ENCODE measurements at places on chromosomes 11 and 22.
A peak's percentile ranks its signal among the peaks of the same experiment; 100 is the strongest.

DNA sequence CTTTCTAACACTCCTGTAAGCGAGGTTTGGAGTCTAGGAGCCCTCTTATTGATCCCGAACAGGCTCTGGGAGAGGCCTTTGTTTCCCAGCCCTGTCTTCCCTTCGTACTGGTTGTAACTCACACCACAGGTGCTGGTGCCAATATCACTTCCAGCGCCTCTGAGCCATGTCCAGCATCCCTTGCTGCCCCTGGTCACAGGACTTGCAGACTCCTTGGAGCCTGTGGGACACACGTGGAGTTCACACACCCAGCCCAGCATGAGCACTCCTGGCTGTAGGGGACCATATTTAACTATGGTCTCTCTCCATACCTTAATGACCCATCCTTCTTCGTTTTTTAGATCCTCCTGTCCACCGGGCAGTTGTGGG lies 2.2 kb downstream of the ZBTB16 start:
- DNase-seq: peak; percentile 77

DNA sequence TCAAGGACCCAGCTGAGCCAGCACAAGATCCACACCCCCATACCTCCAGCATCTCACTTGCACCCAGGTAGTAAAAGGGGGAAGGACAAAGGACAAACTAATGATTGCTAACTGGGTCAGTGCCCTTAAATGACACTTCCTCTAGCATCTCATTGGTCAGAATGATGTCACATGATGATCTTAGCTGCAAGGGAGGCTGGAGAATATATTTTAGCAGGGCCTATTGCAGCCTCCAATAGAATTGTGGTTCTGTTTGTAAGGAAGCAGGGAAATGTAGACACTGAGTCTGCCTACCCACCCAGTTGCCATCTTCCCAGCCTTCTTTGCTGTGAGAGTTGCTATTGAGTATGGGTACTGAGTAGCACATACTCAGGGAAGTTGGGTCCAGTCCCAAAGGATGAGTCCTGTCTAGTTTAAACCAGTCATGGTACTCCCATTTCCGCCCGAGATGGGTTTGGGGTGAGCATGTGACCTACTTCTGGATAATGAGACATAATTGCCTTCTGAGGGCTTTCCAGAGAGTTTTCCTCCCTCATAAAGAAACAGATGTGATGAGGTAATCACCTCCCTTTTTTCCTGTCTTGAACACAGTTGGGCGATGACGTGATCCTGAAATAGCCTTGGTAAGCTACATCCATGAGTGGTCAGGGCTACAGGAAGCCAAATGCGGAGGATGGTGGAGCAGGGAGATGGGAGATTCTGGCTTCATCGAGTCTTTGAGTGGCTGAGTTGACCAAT lies 5.5 kb upstream of the DNAL4 start:
- DNase-seq: no peak

DNA sequence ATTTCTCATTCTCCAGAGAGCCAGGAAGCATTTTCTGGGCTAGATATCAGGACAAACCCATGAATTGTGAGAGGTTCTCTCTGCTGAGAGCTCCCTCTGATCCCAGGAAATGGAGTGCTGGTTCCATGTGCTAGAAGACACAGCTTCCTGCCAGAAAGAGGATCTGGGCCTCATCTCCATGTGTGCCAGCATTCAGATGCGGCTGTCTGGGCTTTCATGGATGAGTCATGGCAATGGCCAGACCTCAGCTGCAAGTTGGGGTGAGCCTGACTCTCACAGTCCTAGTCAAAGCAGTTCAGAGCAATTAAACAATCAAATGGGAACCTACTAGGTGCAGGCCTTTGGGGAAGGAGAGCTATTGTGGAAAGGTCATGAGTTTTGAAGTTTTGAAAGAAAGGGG lies 82.3 kb upstream of the EED start:
- DNase-seq: no peak

- no peak for DNase-seq
Measured at GRCh38 chr11:48087974-48088681, 107.8 kb downstream of the PTPRJ start.

- no peak for DNase-seq
Measured at GRCh38 chr11:62689421-62690183, at the start of gene LRRN4CL. Gene LRRN4CL, minus strand, starts transcription at chr11:62689530. Its CDS starts 1,022 bp downstream, at chr11:62688508.

DNA sequence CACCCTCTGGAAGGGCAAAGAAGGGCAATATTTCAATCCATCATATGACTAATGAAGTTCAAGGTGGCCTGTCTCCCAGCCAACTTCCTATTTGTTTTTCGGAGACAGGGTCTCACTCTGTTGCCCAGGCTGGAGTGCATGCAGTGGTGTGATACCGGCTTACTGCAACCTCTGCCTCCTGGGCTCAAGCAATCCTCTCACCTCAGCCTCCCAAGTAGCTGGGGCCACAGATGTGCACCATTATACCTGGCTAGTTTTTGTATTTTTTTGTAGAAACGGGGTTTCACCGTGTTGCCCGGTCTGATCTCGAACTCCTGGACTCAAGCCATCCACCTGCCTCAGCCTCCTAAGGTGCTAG lies 13.4 kb downstream of the ABTB2 start:
- no peak for DNase-seq

Measured in left lobe of liver (tissue), 2 donors.